T-helper 17 cell (primary cell): ENCODE measurements at places on chromosomes 11 and 22. TPM values are rescaled to one million over a fixed set of nuclear protein-coding genes. Genes with fewer than 3 reads are reported as not detected.

DNA sequence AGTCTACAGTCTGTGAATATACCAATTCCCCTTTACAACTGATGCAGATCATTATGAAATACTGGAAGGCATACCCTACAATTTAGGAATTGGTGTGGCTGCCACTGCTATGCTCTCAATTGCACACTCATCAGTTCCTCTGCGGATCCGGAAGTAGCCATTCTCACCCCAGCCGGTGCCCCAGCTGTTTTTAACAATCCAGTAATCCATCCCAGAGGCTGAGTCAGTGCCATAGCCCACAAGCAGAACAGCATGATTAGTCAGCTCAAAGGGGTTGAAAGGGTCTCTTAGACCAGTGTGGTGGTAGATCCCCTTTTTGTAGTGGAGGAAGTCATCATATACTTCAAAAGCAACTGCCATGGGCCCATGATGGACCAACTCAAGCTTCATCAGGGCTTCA is 43.6 kb downstream of the CTSC start:
- no peak for DNase-seq
- peaks cover 10% of the 10 kb centered on the region for H3K36me3 ChIP-seq
- peaks cover 3% of the 10 kb centered on the region for H3K4me1 ChIP-seq
- no peak overlapping the region for H3K4me3 ChIP-seq
- no peaks in the 10 kb centered on the region for H3K27me3 ChIP-seq
- H3K27ac ChIP-seq, result no peak overlapping the region

Gene PDE2A
- total RNA-seq, result 2.7 TPM

Gene SOX10
- not detected for total RNA-seq

DNA sequence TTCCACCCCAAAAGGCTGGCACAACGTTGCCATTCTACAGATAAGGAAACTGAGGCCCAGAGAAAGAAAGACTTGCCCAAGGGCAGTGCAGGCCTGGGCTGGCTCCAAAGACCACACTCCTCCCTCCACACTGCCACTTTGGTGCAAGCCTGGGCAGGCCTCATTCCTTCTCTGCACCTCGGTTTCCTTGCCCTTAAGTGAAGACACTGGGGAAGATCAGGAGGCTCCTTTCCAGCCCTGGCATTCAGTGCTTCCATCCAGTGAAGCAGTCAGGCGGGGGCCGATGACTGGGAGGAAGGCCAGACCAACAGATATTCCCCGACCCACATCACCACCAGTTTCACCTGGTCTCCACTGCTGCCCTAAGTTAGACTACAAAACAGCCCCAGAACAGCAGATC is 18.3 kb upstream of the TCF20 start:
- DNase-seq, result no peak
- H3K36me3 ChIP-seq, result no peaks in the 10 kb centered on the region
- no peak overlapping the region for H3K4me3 ChIP-seq
- H3K4me1 ChIP-seq, result peaks cover 31% of the 10 kb centered on the region
- H3K27ac ChIP-seq, result no peak overlapping the region

GRCh38 chr22:32634421-32634981 is 159.9 kb downstream of the FBXO7 start:
- H3K4me3 ChIP-seq, result no peak overlapping the region
- peaks cover 15% of the 10 kb centered on the region for H3K27me3 ChIP-seq
- no peak for DNase-seq
- no peaks in the 10 kb centered on the region for H3K36me3 ChIP-seq
- no peaks in the 10 kb centered on the region for H3K4me1 ChIP-seq

Gene NRGN
- total RNA-seq, result 614 TPM

- peaks cover 10% of the 10 kb centered on the region for H3K4me1 ChIP-seq
- H3K4me3 ChIP-seq, result no peak overlapping the region
- DNase-seq, result no peak
- H3K36me3 ChIP-seq, result no peaks in the 10 kb centered on the region
These were observed 70.4 kb downstream of the MYO7A start for GRCh38 chr11:77198440-77198849.

Gene TYR
- total RNA-seq, result not detected

DNA sequence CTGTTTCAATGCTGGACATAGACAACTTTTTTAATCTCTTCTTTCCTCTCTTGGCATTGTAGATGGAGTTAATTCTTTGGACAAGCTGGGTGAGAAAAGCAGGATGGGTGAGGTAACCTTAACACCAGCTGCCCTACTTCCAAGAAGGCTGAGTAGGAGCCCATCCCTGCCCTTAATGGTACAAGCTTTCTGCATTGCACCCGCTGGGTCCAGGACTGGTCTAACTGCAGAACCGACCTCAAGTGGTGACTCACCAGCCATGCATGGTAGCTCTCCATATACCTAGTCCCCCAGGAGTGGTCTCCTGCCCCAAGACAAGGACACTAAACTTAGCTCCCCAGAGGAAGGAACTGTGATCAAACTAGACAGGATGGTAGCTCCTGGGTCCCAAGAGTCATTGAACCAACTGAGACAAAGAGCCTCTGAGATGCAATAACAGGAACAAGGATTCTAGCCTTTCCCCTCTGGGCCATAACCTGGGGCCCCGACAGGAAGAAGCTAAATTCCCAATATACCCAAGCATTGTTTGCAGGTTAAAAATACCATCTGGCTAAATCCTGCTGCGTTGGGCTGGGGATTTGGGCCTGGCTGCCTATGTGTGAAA is 32.1 kb downstream of the RPL27A start:
- no peak overlapping the region for H3K4me3 ChIP-seq
- peaks cover 4% of the 10 kb centered on the region for H3K4me1 ChIP-seq
- DNase-seq, result no peak

GRCh38 chr11:1749395-1750351 is 722 bp downstream of the IFITM10 start:
- no peaks in the 10 kb centered on the region for H3K36me3 ChIP-seq
- H3K4me3 ChIP-seq, result peak overlapping the region; percentile 65
- no peak for DNase-seq
- peaks cover 15% of the 10 kb centered on the region for H3K27me3 ChIP-seq
- peaks cover 18% of the 10 kb centered on the region for H3K4me1 ChIP-seq

Gene ELF5
- total RNA-seq, result not detected

Gene OR52N4
- 1.4 TPM for total RNA-seq

Gene PLA2G3
- not detected for total RNA-seq

Gene OR5B12
- total RNA-seq, result 0.30 TPM

DNA sequence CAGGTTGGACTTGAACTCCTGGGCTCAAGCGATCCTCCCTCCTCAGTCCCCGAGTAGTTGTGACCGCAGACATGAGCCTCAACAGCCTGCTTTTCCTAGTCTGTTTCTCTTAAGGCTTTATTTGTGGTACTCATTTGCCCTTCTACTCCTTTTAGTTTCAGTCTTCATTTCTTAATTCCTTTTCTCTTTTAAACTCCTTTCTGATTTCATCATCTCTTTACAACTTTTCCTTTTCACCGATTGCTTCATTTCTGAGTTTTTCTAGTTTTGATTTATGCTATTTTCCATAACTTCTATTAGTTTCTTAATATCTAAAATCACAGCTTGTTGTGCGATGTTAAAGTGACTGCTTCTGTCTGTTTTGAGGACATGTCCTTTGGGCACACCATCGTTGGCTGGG is 17.3 kb upstream of the MRGPRF start:
- H3K36me3 ChIP-seq, result no peaks in the 10 kb centered on the region
- no peak overlapping the region for H3K4me3 ChIP-seq
- no peak overlapping the region for H3K27ac ChIP-seq
- H3K4me1 ChIP-seq, result peaks cover 4% of the 10 kb centered on the region
- DNase-seq, result no peak

Gene HIC2
- total RNA-seq, result 11.9 TPM

GRCh38 chr22:50317178-50317577 is 9.6 kb downstream of the DENND6B start:
- DNase-seq, result no peak
- peaks cover 8% of the 10 kb centered on the region for H3K4me1 ChIP-seq
- H3K4me3 ChIP-seq, result no peak overlapping the region
- no peaks in the 10 kb centered on the region for H3K27me3 ChIP-seq
- H3K36me3 ChIP-seq, result no peaks in the 10 kb centered on the region

DNA sequence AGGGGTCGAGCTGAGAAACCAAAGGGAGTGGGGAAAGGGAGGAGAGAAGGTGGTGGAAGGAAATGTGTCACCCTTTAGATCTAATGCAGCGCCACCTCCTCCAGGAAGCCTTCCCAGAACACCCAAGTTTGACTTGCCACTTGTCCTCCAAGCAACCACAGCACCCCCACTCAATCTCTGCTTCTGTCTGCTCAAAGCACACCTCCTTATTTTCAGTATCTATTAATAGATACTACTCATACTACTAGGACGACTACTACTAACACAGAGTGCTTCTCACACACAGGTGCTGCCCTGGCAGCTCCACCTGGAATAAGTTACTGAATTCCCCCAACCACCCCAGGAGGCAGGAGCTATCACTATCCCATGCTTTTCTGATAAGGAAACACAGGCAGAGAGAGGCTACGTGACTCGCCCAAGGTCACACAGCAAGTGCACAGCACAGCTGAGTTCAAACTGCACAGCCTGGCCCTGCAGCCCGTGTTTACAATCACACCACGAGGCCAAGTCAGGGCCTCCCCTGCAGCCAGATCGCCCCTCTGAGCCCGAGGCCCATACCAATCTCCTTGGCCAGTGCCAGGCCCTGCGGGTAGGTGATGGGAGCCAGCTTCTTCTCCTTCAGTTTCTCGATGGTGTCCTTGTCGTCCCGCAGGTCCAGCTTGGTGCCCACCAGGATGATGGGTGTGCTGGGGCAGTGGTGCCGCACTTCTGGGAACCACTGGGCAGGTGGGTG is 13.2 kb downstream of the RAC2 start:
- H3K4me3 ChIP-seq, result peak overlapping the region; percentile 86
- DNase-seq, result peak; percentile 45
- H3K27me3 ChIP-seq, result no peaks in the 10 kb centered on the region
- peaks cover 21% of the 10 kb centered on the region for H3K36me3 ChIP-seq

DNA sequence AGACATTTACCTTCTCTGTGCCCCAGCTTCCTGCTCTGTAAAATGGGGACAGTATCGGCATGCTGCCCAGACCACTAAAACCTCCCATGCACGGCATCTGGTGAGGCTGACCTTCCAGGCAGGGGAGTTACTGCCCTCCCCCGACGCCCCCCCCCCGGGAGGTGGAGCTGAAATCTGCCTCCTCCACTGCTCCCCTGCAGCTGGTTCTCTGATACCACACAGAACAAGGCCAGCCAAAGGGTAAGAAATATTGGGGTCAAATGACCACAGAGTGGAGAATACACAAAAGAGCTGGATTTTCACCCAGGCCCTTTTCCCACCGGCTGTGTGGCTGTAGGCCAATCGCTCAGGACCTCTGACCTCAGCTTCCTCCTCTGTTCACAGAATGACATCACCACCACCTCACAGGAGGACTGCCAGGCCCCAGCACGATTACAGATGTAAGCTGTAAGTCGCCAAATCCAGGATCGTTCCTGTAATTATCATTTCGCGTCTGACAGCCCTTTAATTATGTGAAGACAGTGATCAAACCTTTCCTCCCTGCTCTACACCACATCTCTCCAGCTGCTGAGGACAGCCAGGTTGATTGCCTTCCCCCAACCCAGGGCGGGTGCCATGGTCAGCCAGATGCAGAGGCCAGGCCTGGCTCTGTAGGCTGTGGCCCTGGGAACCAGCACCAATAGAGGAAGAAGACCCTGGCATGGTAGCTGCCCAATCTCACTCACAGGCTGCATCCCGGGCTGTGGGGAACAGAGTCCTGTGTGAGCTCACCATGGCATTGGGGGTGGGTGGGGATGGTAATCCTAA is 35.7 kb upstream of the KLHL35 start:
- peak overlapping the region; percentile 43 for H3K27ac ChIP-seq
- H3K4me3 ChIP-seq, result no peak overlapping the region
- no peaks in the 10 kb centered on the region for H3K27me3 ChIP-seq
- no peak for DNase-seq
- peaks cover 7% of the 10 kb centered on the region for H3K36me3 ChIP-seq

DNA sequence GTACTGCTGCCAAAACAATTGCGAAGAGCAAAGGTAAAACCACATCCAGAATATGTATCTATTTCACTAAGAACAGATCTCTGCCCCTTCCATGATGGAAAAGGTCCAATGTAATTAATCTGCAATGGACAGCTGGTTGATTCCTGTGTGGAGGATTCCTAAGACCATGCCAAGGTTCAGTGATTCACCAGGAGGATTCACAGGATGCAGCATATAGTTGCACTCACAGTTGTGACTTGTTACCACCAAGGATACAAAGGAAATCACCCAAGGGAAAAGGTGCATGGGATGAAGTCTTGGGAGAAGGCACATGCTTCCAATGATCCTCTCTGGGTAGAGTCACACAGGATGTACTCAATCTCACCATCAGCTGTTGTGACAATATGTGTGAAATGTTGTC is 35.1 kb upstream of the CUL5 start:
- H3K27me3 ChIP-seq, result peaks cover 6% of the 10 kb centered on the region
- H3K36me3 ChIP-seq, result no peaks in the 10 kb centered on the region
- H3K4me3 ChIP-seq, result no peak overlapping the region
- no peaks in the 10 kb centered on the region for H3K4me1 ChIP-seq

GRCh38 chr11:114379394-114380069 is 20.8 kb downstream of the C11orf71 start:
- H3K4me3 ChIP-seq, result no peak overlapping the region
- H3K36me3 ChIP-seq, result peaks cover 2% of the 10 kb centered on the region
- H3K27me3 ChIP-seq, result peaks cover 53% of the 10 kb centered on the region
- no peak overlapping the region for H3K27ac ChIP-seq
